ENCODE measurements at places on chromosomes 5 and 9. TPM values are rescaled to one million over a fixed set of nuclear protein-coding genes. Genes with fewer than 3 reads are reported as not detected.
A peak's percentile ranks its signal among the peaks of the same experiment; 100 is the strongest.

GRCh38 chr5:608429-609370 lies 3.4 kb upstream of the CEP72 start:
- no peak for DNase-seq

GRCh38 chr5:141617682-141618029 lies 1.1 kb downstream of the DIAPH1 start:
- DNase-seq: no peak

Gene ANKRD55
- total RNA-seq: under 0.01 TPM

DNA sequence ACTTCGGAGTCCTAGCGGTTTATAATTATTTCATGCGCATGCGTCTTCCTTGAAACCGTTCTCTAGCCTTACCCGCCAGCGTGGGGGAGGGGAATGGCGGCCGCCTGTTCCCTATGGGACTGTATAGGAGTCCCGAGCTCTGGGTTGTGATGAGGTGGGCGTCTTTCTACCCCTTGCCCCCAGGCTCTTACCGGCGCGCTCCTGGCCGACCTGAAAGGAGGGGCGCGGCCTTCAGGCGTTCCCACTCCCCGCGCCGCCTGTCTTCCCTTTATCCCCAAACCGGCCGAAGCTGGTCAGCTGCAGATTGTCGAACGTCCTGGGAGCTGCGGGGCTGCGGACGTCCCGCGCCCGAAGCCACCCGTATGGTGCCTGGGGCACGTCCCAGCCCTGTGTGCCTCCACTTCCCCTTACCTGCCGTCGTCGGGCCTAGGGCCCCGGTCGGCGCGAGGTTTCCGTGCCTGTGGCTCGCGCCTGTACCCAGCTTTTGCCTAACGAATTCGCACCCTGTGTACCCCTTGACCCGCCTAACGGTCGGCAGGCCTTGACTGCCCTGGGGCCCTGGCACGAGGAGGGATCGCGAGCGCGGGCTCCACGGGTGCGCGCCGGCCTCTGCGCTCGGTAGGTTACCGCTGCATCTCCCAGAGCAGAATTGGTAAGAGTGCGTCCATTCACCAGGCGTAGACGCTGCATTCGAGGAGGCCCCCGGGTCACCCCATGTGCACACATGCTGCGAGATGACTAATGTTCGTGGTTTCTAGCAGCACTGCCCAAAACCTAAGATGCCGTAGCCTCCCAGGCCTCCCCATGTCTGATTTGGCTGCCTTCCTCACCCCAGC lies 653 bp upstream of the HNRNPH1 start:
- DNase-seq: peak; percentile 54

DNA sequence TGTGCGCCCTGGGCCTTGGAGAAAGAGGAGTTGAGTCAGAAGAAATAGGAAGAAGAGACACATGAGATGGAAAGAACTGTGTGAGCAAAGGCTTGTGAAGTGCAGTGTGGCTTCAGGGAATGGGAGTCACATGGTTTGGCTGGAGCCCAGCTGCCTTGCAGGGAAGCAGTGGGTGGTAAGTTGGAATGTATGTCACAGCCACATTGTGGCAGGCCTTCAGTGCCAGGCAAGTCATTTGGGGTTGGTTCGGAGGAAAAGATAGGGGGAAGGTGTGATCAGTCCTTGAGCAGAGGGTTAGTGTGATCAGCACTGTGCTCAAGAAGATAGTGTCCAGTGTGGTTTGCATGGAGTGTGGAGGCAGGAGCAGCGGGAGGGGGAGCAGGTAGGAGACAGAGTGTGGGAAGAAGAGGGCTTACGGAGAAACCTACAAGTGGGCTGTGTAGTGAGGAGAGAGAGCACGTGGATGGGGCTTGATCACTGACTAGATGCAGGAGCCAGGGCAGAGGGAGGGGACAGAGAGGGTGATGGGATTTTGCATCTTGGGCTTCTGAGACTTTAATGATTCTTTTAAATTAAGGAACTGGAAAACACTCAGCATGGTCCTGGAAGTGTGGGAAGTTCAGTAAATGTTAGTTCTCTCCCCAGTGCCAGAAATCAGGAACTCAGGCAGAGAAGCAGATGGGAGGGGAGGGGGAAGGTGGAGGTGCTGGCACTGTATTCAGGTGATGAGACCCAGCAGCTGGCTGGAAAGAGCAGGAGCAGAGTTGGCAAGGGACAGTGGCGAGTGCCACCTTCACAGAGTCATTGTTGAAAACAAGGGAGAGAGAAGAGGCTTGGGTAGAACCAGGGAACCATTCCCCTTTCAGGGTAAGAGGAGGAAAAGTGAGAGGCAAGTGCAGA lies 46.6 kb downstream of the ARHGAP26 start:
- no peak for DNase-seq

DNA sequence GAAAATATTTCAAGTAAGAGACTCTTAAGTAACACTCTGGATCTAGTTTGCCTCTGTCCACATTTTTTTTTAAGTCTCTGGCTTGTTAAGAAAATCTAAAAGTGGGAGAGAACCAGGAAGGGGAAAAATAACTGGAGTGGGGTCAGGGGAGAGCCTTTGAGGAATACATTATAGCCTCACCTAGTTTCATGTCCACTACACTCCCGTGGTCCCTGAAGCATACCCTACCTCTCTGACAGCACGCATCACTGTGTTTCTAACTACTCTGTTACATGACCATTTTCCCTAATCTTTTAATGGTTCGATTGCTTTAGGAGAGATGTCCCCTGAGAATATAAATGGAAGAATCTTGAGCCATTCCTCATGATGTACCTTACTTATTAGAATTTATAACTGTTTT lies 318.3 kb downstream of the TMEM167A start:
- no peak for DNase-seq

- no peak for DNase-seq
Observed at GRCh38 chr9:135210676-135211523, 123.4 kb downstream of the OLFM1 start.

- DNase-seq: no peak
Observed at GRCh38 chr5:68502531-68502930, 287.0 kb downstream of the PIK3R1 start.

DNA sequence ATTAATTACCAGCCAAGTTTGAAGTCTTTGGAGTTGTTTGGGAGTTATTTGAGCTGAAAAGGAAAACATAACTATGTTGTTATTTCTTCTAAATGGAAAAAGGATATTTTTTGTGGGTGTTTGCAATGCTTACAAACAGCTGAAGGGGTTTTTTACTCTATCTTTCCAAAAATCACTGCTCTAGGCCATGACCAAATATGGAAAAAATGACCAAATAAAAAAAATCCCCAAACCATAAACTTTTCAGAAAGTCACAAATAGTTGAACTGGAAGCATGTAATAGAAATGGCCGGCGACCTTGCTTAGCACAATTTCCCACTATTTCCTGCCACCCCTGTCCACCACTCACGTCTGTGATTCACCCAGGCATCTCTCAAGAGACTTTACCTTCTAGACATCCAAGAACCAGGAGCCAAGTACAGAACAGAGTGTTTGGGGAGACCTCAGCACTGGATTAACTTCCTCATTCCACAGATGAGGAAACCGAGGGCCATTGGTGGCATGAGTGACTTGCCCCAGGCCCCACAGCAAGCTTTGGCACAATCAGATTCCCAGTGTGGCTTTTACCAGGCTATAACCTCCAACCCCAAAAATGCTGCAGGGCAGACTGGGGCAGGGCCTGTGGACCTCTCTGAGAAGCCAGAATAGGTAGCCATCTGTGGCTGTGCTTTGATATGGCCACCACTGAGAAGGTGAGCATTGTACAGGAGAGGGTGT lies 84.5 kb downstream of the NRG2 start:
- no peak for DNase-seq

Gene MEGF10
- total RNA-seq: 0.27 TPM

DNA sequence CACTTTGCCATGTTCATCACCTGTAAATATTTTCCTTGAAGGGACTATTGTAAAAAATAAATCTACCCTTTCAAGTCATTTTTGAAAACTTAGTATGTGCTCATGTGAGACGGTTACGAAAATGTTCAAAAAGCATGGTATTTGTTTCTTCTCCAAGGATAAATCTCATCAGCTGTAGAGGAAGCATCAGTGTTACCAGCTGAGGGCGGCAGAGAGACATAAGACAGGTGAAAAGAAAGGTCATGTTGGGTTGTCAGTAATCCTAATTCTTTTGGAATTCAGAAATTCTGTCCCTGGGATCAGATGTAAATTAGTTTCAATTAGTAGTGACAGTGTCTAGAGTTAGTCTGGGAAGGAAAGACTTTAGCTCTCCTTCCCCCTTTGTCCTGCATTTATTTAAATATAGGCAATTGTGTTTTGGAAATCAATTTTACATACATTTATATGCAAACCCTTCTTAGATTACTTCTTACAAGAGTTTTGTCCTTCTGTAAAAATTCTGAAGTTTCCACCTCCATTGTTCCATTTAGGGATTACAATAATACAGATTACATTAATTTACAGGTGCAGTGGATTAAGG lies 791.9 kb upstream of the CDH6 start:
- DNase-seq: no peak

DNA sequence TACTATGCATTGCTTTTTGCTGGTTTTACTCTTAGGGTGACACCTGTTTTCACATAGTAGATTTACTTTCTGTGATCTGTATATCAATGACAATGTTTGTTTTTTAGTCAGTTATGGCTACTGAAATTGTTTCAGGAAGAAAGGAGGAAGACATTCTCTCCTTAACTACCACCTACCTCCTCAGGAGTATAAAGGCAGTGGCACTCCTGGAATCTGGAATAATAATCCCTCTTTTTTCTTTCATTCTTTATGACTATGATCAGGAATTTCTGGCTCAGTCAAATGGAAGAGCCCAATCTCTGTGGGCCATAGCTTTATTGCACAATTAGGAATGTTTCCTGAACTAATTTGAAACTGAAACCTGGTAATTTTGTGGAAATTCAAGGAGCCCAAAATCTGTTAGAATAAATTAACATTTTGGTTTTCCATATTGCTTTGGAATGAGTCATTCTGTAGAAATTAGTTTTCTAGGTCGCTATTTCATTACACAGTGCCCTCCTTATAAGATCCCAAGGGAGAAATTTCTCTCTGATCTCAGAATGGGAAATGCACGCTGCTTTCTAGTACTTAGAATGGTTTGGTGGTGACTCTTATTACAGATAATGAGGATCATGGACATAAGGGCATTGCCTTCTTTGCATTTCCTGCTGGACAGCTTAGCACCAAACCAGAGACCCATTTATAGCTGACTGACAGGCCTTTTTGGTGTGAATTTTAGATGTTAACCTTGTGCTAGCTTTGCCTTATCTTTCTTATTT lies 95.3 kb upstream of the VLDLR start:
- no peak for DNase-seq

DNA sequence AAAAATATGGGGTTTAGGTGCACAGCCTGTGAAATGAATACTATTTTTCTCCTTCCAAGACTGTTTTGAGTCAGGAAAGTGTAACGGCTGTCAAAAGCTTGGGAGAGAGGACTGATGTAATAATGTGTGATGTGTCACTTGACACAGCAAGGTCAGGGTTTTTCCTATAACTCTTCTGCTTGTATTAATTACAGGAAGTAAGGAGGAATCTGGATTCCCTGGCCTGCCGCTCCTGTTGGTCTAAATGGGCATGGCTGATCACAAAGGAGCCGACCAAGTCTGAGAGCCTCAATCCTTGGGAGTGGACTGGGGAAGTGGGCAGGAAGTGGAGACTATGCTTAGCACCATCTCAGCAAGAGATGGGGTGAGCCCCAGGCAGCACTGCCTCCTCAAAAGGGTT lies 16.7 kb upstream of the SLC28A3 start:
- no peak for DNase-seq

- DNase-seq: no peak
Observed at GRCh38 chr5:171538681-171539080, 119.2 kb downstream of the FGF18 start.

Gene LIFR
- total RNA-seq: under 0.01 TPM

GRCh38 chr5:79743846-79744605 lies 54.4 kb downstream of the CMYA5 start:
- DNase-seq: no peak

Gene MLANA
- total RNA-seq: not detected

DNA sequence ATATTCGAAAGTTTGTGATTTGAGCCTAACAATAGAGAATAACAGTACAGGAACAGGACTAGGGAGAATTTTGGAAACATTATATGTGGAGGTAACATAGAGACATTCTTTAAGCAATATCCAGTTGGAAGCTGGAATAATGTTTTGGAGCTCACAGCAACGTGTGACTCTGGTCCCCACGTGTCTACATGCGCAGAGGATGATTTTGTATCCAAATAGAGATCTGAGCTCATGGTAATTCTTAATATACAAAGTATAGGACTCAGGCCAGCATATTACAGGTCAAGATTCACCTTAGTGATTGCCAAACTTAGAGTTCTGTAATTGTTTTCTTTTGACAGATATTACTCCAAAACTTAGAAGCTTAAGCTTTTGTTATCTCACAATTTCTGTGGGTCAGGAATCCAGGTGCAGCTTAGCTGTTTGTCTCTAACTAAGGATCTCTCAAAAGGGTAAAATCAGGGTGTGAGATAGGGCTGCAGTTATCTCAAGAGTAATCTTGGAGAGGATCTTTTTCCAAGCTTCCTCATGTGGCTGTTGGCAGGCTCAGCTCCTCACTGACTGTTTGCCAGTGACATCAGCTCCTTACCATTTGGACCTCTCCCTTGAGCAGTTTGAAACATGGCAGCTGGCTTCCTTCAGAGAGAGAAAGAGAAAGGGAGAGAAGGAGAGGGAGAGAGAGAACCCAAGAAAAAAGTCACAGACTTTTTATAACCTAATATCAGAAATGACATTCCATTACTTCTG lies 272.0 kb upstream of the ZNF462 start:
- DNase-seq: no peak

DNA sequence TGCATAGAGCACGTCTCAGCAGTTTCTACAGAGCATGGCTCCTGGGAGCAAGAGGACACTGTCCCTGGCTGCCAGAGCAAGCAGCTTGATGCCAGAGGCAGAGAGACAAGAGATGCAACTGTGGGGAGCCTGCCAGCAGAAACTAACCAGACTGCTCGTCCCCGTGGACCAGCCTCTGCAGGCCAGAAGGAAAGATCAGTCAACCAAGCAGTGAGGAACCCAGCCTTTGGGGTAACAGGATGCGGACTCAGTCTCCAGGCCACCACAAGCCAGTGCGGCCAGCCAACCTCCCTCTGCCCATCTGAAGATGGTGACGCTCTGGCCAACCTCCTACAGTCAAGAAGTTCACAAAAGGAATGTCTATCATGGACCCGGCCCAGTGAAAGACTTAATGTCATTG lies 3.7 kb downstream of the SURF4 start:
- no peak for DNase-seq

DNA sequence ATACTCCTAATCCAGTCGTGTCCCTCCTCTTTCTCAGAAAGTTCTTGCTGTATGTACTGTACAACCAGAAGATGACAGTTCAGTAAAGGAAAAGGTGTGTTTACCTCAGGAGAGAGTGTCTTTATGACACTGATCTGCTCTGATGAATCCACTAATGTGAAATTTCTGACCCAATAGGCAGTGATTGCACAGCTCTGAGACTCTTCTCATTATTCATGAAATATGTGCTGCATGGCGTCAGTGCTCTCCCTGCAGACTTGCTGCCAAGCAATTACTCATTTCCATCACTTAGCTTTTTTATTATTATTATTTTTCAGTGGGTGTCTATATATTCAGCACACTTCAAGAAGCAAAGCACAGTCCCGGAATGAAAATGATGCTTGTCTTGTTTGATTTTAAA lies 389.0 kb downstream of the RASEF start:
- DNase-seq: no peak

GRCh38 chr9:105886136-105886535 lies 191.8 kb downstream of the TMEM38B start:
- DNase-seq: no peak

Gene SELENOP
- 33.9 TPM for total RNA-seq

Data from hematopoietic multipotent progenitor cell (in vitro differentiated cells).